ENCODE measurements at places on chromosomes 3 and 15. TPM values are rescaled to one million over a fixed set of nuclear protein-coding genes. Genes with fewer than 3 reads are reported as not detected.

DNA sequence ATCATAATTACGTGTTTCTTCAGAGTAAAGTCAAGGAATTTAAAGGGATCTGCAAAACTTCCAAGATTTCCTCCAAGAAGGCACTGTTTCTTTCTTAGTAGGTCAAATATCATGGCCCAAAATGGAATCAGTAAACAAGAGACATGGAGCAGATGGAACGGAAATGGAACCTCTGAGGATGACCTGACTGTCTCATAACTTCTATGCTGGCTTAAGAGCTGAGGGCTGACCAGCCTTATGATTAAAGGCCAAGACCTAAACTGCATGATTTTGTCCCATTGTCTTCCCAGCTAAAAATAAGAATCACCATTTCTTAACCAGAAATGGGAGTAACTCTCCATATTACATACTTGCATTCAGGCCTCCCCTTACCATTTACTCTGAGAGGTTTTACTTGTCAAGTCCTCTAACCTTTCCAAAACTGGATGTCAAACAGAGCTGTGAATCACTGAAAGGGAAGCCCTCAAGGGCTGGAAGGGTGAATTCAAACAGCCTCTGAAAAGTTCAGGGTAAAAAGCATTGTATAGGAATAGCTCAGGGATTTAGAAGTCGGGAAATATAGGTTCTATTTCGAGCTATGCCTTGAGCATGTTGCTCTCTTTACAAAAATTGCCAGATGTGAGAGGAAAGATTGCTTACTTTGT, 103.7 kb downstream of the MEIS2 start:
- no peak for DNase-seq

DNA sequence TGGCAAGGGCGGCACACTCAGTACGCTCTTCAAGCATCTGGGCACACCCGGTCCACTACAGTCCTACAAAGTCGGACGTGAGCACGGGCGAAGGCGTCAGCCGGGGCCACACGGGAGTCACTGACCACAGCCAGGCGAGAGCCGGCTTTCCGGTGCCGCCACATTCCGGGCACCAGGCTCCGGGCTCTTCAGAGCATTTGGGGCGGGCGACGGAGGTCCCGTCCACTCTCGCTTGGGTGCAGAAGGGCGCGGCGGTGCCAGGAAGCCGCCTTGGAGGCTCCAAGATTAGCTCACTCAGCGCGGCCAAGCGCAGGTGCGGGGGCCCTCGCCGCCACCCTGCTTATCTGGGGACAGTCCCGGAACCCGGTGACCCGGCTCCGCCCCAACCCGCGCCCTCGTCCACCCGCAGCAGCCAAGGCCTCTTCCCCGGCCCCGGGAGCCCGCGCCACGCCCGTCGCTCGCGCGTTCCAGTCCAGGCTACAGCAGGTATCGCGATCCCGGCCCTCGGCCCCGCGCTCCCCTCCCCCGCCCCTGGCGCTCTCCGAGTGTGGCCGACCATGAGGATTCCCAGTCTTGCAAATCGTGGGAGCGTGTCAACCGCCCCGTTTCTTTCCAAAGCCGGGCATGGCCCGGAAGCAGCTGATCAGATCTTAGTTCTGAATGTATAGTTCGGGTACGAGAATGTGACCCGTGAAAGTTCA, at the start of gene ADPRH:
Gene ADPRH, plus strand, starts transcription at position 127 of the 701 bp plus-strand sequence. CDS start 2,678 bp downstream, outside the sequence.
- DNase-seq: peak; percentile 75

The MST1 gene
- 133 TPM for polyA plus RNA-seq

GRCh38 chr15:44909423-44909822, 47.1 kb upstream of the TERB2 start:
- DNase-seq: no peak

The ROPN1 gene
- 0.37 TPM for polyA plus RNA-seq

The SEMA6D gene
- polyA plus RNA-seq: 36.1 TPM

The MYLK gene
- polyA plus RNA-seq: 148 TPM

DNA sequence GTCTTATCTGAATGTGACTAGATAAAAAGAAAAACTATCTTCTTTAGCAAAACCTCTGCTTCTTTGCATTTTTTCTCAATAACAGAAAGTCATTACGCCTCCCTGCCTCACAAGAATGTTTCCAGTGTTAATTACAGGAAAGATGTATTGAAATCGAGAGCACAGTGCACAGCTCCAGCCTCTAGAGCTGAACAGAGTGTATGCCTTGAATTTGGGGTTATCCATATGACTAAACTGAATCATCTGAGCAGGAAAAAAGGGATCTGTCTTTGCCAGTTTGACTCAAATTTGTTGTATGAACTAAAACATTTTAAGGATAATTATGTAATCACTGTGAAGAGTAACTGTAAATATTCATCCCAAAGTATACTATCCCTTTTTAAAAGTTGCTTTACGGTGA, 149.1 kb upstream of the CGNL1 start:
- no peak for DNase-seq

DNA sequence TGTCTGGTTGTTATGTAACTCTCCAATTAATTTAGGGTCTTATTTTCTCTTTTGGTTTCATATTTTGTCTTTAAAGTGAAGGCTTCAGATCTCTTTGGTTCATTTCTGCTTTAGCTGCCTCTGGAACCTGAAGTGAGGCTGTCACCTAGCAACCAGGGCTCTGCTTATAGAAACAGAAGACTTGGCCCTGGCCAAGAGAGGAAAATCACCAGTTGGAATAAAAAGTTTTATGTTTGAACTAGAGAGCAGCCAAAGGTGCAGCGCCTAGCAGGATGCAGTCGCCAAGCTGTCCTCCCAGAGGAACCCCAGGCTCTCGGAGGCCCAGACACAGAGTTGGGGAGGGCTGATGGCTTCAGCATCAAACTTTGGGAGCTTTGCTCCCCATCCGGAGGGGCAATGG, 41.1 kb downstream of the LYZL4 start:
- no peak for DNase-seq

The MYEF2 gene
- 106 TPM for polyA plus RNA-seq

GRCh38 chr3:159765030-159765859, 223.4 kb upstream of the IL12A start:
- peak; percentile 44 for DNase-seq

GRCh38 chr3:16302082-16302631, 37.1 kb downstream of the OXNAD1 start:
- no peak for DNase-seq

GRCh38 chr3:142597906-142598305, 1.7 kb downstream of the PLS1 start:
- no peak for DNase-seq

The SSR3 gene
- 146 TPM for polyA plus RNA-seq

- DNase-seq: no peak
Observed at GRCh38 chr15:51089699-51090453, 4.8 kb downstream of the TNFAIP8L3 start.

DNA sequence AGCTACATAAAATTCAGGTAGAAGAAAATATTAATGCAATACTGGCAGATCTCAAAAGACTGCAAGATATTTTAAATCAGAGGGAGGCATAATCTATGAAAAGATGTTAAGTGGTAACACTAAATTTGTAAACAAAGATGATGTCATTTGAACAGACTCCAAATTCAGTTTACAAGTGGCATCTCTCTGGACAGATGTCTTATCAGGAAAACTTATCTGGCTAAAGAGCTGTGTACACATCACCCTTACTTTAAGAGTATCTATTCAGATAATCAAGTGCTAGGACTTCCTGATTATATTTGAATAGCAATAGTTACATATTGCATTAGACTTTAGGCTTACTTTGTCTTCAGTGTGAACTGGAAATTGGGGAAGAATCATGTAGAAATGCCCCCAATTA, 231.5 kb downstream of the WDR72 start:
- DNase-seq: no peak

GRCh38 chr15:51770902-51771301, 19.5 kb downstream of the TMOD2 start:
- DNase-seq: no peak

GRCh38 chr15:40964006-40964405, 10.7 kb downstream of the CHAC1 start:
- no peak for DNase-seq

- no peak for DNase-seq
Observed at GRCh38 chr3:14146381-14147065, 21.7 kb downstream of the TMEM43 start.

The FBXO40 gene
- 0.03 TPM for polyA plus RNA-seq

The STRA6 gene
- polyA plus RNA-seq: 25.0 TPM

- no peak for DNase-seq
Observed at GRCh38 chr3:143137435-143138036, 18.0 kb downstream of the CHST2 start.

The NANOGP8 gene
- polyA plus RNA-seq: not detected

DNA sequence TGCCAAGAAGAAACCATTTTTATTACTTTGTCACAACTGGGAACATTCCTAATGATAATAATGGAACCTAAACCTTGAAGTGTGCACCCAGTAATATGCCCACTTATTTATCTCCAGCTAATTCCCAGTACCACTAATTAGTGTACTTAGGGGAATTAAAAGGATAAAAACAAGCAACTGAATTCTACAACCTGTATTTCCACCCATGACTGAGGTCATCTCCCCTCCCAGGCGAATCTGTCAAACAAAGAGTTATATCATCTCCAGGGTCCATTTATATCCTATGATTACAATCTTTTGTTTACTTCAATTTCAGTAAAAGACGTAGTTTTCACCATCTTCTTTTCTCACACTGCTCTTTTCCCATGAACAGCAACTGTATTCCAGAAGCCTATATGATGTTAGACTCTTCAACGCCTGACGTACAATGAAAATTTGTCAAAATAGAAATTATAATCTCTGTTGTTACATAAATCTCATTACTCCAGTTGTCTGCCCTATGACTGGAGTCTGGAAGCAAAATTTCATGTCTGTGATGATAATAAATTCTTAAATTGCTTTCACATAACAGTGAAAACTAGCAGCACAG, 177.6 kb downstream of the GOLIM4 start:
- DNase-seq: no peak

DNA sequence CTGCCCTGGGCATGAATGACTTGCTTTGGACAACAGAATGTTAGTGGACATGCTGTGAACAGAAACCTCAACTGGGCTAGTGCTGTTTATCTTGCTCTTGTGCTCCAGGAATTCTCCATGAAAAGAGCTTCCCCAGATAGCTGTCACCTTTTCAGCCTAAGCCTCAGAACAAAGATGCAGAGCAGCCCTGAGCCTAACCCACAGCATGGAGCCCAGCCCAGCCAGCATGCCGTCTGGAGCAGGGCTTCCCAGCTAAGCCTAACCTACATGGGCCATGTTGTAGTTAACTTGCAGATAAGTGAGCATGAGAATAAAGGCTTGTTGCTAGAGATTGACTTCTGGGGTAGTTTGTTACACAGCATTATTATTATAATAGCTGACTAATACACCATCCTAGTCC, 48.9 kb downstream of the SCN5A start:
- DNase-seq: no peak

The AADACL2 gene
- polyA plus RNA-seq: not detected

GRCh38 chr3:65582012-65582717, 456.6 kb downstream of the MAGI1 start:
- DNase-seq: no peak

DNA sequence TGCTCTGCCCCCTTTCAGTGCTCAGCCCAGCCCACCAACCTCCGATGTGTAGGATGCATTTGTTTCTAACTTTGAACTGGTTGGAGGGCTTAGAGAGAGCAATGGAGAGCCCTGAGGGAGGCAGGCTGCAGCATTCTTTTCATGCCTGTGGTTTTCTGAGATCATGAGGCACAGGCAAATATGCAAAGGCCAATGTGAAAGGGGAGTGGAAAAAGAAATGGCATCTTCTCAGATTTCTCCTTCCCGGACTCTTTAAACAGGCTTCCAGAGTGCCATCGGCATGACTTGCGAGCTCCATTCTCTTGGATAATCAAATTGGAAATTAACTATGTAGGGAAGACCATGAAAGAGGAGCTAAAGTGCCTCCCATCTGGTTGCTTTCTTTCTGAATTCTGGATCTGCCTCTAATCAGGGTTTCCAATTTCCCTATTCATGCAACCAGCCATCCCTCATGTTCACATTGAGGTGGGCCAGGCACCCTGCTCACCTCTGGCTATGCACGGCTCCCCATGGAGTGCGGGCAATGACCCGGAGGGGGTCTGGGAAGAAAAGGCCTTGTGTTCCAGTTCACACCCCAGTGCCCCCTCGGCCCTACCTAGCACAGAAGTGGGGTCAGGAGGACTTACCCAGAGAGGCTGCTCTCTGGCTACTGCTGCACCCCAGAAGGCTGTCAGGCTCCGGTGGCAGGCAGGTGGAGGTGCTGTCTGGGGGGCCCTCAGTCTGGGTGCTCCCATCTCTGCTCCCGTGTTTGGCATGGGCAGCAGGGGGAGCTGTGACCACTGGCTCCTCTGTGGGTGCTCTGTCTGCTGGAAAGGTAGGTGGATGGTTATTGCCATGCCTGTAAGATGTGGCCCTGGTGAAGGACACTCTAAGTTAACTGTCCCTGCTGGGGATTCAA, 16.1 kb downstream of the AMOTL2 start:
- peak; percentile 58 for DNase-seq

DNA sequence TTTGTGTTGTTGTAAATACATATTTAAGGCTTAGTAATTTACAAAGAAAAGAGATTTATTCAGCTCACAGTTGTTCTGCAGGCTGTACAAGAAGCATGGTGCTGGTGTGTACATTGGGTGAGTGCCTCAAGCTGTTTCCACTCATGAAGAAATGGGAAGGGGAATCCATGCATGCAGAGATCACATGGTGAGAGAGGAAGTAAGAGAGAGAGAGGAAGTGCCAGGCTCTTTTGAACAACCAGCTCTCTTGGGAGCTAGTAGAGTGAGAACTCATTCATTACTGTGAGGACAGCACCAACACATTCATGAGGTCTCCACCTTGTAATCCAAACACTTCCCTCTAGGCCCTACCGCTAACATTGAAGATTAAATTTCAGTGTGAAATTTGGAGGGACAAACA, 909.2 kb downstream of the NSUN3 start:
- no peak for DNase-seq

GRCh38 chr3:196932600-196932999, 9.7 kb downstream of the NCBP2 start:
- no peak for DNase-seq

The MAGEF1 gene
- polyA plus RNA-seq: 92.2 TPM

- no peak for DNase-seq
Observed at GRCh38 chr3:152474585-152474984, 205.9 kb downstream of the MBNL1 start.

DNA sequence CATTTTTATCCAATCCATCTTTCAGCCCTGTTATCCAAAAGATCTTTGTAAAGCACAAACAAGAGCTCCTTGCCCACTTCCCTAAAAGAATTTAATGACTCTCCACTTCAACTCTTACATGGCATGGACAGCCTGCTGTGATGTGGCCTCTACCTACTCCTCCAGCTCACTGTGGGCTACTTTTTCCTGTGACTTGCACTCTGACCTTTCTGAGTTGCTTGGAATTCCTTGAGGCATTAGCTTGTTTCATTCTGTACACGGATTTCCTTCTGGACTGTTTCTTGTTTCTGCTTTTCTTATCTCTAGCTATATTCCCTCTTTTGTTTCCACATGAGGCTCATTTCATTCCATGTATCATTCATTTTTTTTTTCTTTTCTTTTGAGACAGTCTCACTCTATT, 15.2 kb downstream of the QTRT2 start:
- no peak for DNase-seq

- no peak for DNase-seq
Observed at GRCh38 chr3:188197388-188197847, 43.5 kb downstream of the LPP start.

GRCh38 chr3:15657016-15657415, 55.5 kb downstream of the BTD start:
- DNase-seq: no peak

GRCh38 chr15:40344631-40345120, 3.9 kb upstream of the CCDC9B start:
- no peak for DNase-seq
